Stimulated activated CD4-positive, alpha-beta T cell treated with anti-CD3 and anti-CD28 coated beads, TNF-alpha, amount 100 ng/mL, for 24 hours (primary cell): ENCODE measurements at places on chromosomes 5 and 9.

GRCh38 chr5:106086352-106086751, 1584.4 kb downstream of the EFNA5 start:
- no peak for DNase-seq

DNA sequence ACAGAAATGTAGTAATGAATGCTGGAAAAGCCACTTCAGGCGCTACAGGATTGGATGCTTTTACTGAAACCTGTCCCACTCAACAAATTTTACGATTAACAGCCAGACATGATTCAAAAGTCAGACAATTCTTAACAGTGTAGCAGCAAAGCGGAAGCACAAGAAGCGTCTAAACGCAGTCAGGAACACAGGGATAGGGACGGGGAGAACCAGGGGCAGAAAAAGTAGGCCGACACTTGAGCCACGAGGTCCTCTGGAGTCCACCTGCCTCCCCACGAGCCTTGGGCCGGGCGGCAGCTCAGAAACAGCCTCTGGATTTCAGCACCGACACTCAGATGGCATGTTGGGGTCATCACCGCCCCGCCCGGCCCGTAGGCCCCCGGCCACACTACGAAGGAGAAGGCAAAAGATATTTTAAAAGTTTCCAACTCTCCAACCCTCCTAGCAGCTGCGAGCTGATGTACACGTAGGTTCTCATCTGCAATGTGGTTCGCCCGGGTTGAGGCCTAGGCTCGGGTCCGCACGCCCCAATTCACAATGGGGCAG, 615 bp downstream of the RACK1 start:
- no peak for DNase-seq

DNA sequence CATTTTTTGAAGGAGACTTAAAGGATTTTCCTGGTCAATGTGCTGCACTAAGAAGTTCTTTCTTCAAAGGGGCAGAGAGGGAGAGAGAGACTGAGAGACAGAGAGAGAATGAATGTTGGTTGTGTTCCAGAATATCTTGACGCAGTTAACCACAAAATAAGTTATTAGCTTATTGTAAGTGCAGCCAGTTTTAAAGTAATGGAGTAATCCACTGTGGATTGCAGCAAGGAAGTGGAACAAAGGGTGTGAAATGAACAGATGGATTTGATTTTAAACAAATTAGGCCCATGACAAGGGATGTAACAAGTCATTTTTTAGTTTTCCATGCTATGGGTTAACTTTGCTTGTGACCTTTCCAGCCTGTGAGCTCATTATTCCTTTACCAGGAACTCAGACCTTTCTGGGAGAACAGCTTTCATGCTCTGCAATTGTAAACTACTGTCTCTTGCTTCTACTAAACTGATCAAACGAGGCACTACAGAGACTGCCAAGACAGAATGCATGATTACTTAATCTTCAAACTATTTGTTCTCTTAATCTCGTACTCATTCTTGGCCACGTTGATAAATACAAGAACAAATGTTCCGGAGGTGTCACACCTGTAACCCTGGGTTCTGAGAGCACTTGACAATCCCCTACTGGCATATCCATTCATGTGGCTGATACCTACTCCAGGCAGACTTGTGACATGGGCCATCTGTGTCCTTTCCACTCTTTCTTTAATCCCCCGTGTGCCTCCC, 131.1 kb downstream of the TLE1 start:
- no peak for DNase-seq

- no peak for DNase-seq
These were observed 435.2 kb downstream of the GABRG2 start for GRCh38 chr5:162502780-162503179.

DNA sequence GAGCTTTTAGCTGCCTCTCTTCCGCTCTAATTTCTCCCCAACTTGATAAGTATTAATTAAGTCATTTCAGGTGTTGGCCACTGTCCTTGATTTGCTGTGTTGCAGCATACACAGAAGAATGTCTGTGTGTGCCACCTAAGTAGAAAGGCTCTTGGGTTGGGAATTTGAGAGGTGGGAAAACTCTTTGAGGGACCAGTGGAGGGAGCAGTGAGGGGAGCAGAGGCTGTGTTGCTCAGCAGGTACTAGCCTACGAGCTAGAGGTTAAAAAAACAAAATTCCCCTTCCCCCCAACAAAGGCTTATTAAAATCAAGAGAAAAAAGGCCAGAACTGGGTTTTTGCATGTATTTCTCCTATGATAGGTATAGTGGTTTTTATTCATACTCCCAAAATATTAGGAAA, 20.9 kb downstream of the RPS23 start:
- DNase-seq = no peak

GRCh38 chr5:104909803-104910202, 1347.2 kb upstream of the NUDT12 start:
- DNase-seq = no peak

- DNase-seq = no peak
These were observed 8.2 kb upstream of the NIPAL4 start for GRCh38 chr5:157451806-157452205.

GRCh38 chr5:33824516-33825195, 67.1 kb downstream of the ADAMTS12 start:
- DNase-seq = no peak

DNA sequence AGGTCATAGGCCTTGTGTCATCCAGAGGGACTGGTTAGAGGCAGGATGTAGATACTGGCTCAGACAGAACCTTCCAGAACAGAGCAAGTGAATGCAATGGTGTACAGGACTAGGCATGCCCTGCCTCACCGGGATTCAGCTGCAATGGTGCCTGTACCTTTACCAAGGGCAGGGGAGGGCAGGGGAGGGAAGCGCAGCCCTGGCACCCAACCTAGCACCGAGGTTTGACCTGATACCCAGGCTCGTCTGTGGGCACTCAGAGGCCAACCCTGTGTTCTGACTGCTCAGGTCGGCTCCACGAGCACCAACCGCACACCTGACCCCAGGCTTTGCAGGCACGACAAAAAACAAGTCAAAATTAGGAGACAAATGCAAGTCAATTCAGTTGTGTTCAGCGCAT, 47.3 kb upstream of the GFPT2 start:
- no peak for DNase-seq

DNA sequence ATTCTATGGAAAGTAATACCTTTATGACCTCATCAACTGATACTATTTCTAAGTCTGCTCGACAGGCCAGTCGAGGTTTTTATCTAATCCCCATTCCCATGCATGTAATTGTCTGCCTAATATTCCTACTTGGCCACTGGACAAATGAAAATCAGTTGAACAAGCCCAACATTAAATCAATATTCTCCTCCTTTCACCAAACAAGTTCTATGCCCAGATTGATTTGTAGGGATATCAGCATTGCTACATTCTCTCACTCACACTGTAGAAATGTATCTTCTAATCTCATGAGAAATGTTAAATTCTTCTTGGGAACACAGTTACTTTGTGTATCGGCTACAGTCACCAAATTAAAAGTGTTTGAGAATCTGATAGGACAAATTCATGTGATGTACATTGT, 208.8 kb upstream of the CTNND2 start:
- DNase-seq = no peak

DNA sequence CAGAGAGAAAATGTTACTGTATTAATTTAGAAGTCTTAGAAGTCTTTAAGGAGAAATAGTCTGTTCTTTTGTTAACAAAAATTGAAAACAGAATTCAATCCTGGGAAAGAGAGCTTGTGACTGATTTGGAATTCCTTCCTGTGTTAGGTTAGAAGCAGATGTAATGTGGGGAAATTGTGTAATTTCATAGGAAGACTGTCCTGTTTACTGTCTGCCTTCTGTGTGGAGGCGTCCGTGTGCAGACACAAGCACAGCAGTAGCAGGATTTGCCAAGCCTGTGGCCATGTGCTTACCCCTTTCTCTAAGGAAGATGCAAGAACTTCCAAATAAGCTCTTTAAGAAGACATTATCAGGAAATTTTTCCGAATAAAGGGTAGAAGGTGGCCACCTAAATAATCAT, 36.7 kb upstream of the F2R start:
- no peak for DNase-seq

DNA sequence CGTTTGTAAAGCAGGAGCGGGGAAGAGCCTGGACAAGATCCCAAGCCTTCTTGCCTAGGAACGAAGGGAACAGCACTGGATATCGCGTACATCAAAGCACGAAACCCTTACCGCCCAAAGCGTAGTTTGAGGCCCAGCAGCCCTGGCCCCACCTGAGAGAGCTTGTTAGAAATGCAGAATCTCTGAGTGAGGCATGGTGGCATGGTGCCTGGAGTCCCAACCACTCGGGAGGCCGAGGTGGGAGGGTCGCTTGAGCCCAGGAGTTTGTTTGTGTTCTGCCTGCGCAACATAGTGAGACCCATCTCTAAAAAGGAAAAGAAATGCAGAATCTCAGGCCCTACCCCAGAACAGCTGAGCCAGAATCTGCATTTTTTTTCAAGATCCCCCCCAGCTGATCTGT, 90.6 kb downstream of the AMBP start:
- no peak for DNase-seq

GRCh38 chr5:144085381-144085780, 85.1 kb downstream of the YIPF5 start:
- no peak for DNase-seq

- no peak for DNase-seq
These were observed 105.3 kb downstream of the THBS4 start for GRCh38 chr5:80140496-80140895.

- DNase-seq = no peak
These were observed 186.6 kb downstream of the HINT1 start for GRCh38 chr5:130978475-130978874.

GRCh38 chr9:78962156-78962555, 609.6 kb upstream of the TLE4 start:
- no peak for DNase-seq

DNA sequence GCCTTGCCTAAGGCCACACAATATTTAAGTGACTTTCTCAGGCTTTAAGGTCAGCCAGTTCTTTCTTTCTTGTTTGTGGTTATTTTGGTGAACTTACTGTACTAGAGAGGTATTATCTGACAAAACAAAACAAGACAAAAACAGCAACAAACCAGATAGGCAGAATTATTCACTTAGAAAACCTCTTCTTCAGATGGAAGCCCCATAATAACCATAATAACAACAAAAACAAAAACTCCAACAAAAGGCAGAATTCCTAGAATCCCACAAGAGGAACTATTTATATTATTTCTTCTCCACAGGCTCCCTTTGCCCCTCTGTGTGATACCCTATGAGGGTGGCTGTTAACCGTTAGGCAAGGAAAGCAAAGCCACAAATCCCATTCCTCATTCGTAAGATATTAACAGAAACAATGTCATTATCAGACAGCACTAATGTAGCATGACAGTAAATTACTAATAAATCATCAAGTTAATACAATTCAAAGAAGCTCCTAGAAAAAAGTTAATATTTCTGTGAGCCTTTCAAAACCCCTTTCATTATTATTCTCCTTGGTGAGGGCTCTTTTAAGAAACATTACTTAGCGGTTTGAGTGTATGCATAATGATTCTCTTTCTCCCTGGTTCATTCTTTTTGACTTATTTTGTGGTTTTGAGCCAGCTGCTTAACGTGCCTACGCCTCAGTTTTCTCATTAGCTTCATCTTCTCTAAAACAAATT, 274.9 kb downstream of the EFNA5 start:
- no peak for DNase-seq

DNA sequence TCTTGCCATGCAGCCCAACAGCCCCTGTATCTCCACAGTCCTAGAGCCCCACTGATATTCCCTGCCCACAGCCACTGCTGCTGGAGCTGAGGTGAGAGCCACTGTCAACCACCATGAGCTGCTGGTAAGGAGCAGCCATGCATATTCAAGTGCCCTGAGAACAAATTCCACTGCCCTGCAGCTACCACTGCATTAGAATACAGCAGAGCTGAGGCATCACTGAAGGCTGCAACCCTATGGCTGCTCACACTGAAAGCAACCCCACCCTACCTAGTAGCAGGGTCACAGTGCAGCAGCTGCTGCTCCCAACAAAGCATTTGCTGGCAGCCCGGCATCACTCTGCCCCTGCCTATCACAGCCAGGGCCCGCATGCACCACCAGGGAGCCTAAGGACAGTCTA, 68.6 kb downstream of the SKIC3 start:
- DNase-seq = no peak

- DNase-seq = no peak
These were observed 52.1 kb upstream of the LMX1B start for GRCh38 chr9:126561582-126561981.

- DNase-seq = no peak
These were observed 302.6 kb downstream of the OSTF1 start for GRCh38 chr9:75390951-75391350.

GRCh38 chr9:108466304-108466703, 389.5 kb downstream of the ACTL7B start:
- DNase-seq = no peak

- DNase-seq = no peak
These were observed 106.6 kb upstream of the POC5 start for GRCh38 chr5:75823811-75824210.

- DNase-seq = no peak
These were observed 275.6 kb upstream of the PAPPA start for GRCh38 chr9:115877852-115878438.

- DNase-seq = no peak
These were observed 39.2 kb downstream of the PRR16 start for GRCh38 chr5:120503341-120503740.

DNA sequence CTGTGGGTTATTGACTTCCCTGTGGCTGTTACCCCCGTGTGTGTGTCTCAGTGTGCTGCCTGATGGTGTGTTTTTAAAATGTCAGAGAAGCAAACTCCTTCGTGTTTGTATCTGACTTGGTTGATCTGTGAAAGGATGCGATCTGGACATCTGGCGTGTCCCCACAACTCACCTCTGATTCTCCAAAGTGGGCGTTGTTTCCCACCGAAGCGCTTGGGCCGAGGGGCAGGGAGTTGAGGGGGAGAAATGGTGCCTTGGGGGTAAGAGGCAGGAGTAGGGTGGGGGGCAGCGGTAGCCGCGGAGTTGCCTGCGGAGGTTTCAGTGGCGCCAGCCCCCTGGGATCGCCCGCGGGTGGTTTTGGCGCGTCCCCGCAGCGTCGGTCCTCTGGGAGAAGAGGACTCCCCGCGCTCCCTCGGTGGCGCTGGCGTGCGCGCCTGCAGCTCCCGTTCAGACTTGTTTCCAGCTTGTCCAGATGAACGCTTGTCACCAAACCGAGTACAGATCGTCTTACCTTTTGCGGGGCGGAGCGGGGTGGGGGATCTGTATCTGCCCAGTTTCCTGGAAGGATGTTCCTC, 1.1 kb downstream of the MAST4 start:
- DNase-seq = no peak

- no peak for DNase-seq
These were observed 24.6 kb downstream of the TLE1 start for GRCh38 chr9:81664638-81665222.

DNA sequence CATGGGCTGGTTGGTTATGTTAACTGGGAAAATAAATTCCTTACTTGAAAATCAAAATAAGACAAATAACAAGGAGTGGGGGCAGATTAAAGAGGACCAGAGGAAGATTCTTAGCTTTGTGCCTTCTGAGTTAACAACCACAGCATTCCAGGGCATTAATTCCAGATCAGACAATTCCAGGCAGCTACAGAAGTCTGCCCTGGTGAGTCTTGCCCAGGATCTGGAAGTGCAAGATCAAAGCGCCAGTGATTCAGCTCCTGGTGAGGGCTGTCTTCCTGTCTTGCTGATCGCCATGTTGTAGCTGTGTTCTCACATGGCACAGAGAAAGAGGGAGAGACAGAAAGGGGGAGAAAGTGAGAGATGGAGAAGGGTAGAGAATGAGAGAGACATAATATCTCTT, 65.6 kb downstream of the ANXA2R start:
- DNase-seq = no peak
